Heart right ventricle (tissue), 16 donors: ENCODE measurements at places on chromosomes 16 and 17. TPM values are rescaled to one million over a fixed set of nuclear protein-coding genes. Genes with fewer than 3 reads are reported as not detected.
A peak's percentile ranks its signal among the peaks of the same experiment; 100 is the strongest.

PLK1 gene
- total RNA-seq: 0.66 TPM

EPN3 gene
- 11.2 TPM for total RNA-seq

NKIRAS2 gene
- total RNA-seq: 51.9 TPM

DNA sequence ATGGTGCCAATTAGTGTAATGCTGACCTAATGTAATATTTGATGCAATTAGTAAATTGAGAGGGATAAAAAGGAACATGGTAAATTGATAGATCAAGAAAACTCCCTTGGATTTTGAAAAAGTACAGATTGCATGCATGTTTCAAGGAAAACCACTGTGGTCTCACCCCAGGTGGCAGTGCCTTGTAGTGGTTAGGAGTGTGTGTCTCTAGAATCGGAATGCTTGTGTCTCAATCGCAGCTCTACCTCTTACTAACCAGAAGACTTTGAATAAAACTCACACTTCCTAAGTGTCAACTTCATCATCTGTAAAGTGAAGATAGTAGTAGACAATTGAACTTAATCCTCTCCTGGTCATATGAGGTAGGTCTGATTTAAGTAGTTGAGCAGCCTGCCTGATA, 128.9 kb upstream of the GOT2 start:
- H3K4me1 ChIP-seq: no peaks in the 10 kb centered on the region
- H3K36me3 ChIP-seq: no peaks in the 10 kb centered on the region
- no peak overlapping the region for H3K4me3 ChIP-seq
- no peak for DNase-seq
- H3K27ac ChIP-seq: no peak overlapping the region

DNA sequence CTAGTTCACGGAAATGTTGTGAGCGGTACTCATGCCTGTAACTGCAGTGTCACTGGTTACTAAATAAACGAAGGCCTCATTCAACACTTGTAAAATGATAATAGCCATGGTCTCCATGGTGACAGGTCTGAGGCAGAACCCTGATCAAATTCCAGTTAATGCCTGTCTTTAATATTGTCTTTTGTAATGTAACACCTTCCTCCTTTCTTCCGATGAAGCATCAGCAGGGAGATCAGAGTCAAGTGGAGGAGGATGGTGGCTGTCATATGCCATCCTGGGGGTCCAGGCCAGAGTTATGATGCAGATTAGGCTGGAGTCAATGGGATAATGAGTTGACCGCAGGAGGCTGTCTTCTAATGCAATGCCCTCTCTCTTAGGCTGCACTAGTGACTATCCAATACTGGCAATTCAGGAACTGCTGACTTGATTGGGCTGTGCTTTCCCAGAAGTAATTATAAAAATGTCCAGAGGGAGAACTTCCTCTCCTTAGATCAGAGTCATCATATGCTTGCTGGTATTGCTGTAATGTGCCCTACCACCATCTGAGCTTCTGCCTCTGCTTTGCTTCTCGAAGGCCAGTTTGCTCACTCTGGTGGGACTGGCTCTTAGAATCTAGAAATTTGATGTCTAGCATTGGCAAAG, 419.1 kb downstream of the CA10 start:
- no peak overlapping the region for H3K4me3 ChIP-seq
- DNase-seq: no peak
- no peak overlapping the region for H3K27ac ChIP-seq
- H3K36me3 ChIP-seq: no peaks in the 10 kb centered on the region
- no peaks in the 10 kb centered on the region for H3K27me3 ChIP-seq
- H3K4me1 ChIP-seq: no peaks in the 10 kb centered on the region

GRCh38 chr17:72467841-72468653, 347.2 kb downstream of the SOX9 start:
- H3K27me3 ChIP-seq: peaks cover 31% of the 10 kb centered on the region
- H3K4me1 ChIP-seq: no peaks in the 10 kb centered on the region
- no peak overlapping the region for H3K27ac ChIP-seq
- no peak overlapping the region for H3K4me3 ChIP-seq
- peak; percentile 26 for DNase-seq
